ENCODE measurements at places on chromosomes 2 and 18.

DNA sequence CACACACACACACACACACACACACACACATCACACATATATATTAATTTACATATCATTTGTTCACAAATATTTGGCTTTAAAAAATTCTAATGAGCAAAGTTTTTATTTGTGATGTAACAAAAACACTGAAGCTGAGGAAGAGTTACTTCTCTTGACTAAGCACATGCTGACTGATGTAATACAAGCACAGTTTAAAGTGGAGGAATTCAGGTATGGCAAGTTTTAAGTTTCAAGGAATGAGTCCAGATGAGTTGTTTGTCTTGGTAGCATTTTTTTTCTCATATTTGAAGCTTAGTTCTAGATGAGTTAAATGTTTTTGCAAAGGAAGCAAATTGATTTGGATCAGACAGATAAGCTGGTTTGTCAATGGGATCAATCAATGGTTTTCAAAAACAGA lies 20.2 kb upstream of the CALCRL start:
- DNase-seq, result no peak

GRCh38 chr2:23460228-23460627 lies 75.2 kb downstream of the KLHL29 start:
- DNase-seq, result no peak

GRCh38 chr18:22063672-22064071 lies 105.7 kb upstream of the GATA6 start:
- no peak for DNase-seq

DNA sequence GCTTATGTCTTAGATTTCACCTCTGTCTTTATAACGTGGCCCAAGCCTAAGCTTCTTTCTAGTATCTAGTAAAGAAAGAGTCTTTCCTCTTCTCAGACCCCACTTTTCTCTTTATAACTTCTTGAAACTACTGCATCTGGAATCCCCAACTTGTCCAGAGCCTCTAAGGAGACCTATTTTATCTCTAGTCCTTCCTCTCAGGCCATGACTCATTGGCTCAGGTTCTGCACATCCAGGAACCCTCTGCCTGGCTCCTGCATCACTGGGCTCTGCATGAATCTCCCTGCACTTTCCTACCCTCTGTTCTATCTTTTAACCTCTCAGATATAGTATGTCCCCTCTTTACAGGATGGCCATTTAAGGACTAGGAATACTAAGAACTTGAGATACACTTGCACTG lies 124.7 kb downstream of the DNAH6 start:
- DNase-seq, result no peak

GRCh38 chr18:13527256-13527655 lies 199.1 kb downstream of the FAM210A start:
- DNase-seq, result no peak

DNA sequence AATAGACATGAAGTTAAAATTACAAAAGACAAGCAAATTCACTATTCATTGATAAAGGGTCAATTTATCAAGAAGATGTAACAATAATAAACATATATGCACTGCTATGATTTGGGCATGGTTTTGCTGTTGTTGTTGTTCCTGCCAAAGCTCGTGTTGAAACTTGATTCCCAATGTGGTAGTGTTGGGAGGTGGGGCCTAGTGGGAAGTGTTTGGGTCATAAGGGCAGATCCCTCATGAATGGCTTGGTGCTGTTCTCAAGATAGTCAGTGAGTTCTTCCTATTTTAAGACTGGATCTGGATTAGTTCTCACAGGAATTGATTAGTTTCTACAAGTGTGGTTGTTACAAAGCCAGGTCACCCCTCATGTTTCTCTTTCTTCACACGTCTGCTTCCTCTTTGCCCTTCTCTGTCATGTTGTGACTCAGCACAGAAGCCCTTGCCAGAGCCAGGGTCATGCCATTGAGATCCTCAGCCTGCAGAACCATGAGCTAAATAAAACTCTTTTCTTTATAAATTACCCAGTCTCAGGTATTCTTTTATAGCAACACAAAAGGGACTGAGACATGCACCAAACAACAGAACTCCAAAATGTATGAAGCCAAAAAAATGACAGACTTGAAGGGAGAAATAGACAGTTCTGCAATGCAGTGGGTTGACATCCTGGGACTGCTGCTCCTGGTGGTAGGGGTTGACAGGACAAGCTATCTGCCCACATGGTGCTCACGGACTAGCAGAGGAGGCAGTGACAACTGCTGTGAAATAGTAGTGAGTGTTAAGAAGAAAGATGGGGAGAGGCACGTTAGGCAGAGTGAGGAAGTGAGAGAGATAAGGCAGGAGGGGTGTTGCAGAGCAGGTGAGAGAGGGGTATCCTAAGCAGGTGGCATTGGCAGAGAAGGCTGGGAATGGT lies 18.6 kb upstream of the SKA1 start:
- DNase-seq, result no peak

GRCh38 chr2:96541398-96542152 lies 5.0 kb downstream of the ARID5A start:
- no peak for DNase-seq

DNA sequence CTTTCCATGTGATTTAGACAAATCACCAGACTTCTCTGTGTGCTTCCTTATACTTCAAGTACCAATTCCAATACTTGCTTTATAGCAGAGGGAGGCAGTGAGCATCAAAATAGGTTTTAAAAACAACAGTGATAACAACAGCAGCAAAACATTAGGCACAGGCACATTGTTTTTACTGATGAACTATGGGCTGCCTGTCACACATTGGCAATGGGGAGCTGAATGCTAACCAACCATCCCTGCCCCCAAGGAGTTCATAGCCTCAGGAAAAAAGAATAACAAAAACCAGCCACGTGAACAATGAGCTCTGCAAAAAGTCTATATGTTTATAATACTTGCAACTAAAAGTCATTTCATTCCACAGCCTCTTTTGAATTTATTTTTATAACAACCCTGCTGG lies 287.9 kb upstream of the TRIB2 start:
- DNase-seq, result no peak

DNA sequence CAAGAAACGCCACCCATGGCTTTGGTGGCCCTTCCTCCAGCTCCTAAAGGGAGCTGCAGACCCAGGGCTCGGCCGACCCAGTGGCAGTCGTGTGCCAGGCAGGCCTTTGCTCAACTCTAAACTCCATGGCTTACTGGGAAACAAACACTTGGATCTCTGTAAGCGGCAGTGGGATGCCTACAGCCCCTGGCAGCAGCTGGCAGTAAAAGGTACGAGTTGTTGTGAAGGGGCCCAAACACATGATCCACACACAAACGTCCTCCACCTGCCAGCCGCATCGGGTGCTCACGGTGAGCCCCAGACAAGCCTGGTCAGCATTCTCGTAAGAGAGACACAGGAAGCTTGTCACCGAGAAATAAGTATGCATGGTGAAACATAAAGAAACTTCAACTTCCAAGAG lies 214.9 kb downstream of the MGAT5 start:
- DNase-seq, result no peak

DNA sequence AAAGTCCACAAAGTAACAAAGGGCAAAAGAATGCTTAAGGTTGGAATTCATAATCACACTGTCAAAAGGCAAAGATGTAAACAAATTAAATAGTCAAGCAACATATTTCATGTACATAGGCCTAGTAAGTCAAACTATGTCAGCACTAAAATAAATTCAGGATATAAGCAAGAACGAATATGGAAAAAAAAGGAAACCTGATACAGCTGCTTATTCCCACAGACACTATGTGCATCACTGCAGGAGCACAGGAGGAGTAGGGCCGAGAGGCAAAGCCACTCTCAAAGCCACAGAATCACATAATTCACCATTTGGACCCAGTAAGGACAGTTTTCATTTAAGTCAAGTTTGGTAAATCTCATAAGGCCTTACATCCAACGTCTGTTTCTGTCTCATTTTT lies 116.6 kb downstream of the SATB2 start:
- no peak for DNase-seq

- DNase-seq, result no peak
These were observed 41.5 kb downstream of the SRSF7 start for GRCh38 chr2:38709567-38710194.

DNA sequence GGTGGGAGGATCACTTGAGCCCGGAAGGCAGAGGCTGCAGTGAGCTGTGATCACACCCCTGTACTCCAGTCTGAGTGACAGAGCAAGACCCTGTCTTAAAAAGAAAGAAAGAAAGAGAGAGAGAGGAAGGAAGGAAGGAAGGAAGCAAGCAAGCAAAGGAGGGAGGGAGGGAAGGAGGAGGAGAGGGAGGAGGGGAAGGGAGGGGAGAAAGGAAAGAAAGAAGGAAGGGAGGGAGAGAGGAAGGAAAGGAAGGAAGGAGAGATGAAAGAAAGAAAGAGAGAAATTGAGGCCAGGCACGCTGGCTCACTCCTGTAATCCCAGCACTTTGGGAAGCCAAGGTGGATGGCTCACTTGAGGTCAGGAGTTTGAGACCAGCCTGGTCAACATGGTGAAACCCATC lies 2.3 kb upstream of the NCKAP1 start:
- no peak for DNase-seq

GRCh38 chr2:149185942-149186490 lies 144.4 kb upstream of the LYPD6 start:
- no peak for DNase-seq

GRCh38 chr2:227370791-227371312 lies 8.3 kb downstream of the TM4SF20 start:
- DNase-seq, result no peak

GRCh38 chr2:234806818-234807217 lies 145.0 kb upstream of the SH3BP4 start:
- DNase-seq, result no peak

Measured in NCI-H2029 treated with DMSO at 0.1 percent for 48 hours (cell line).